Osteoblast (primary cell): ENCODE measurements at places on chromosomes 3 and 15.

DNA sequence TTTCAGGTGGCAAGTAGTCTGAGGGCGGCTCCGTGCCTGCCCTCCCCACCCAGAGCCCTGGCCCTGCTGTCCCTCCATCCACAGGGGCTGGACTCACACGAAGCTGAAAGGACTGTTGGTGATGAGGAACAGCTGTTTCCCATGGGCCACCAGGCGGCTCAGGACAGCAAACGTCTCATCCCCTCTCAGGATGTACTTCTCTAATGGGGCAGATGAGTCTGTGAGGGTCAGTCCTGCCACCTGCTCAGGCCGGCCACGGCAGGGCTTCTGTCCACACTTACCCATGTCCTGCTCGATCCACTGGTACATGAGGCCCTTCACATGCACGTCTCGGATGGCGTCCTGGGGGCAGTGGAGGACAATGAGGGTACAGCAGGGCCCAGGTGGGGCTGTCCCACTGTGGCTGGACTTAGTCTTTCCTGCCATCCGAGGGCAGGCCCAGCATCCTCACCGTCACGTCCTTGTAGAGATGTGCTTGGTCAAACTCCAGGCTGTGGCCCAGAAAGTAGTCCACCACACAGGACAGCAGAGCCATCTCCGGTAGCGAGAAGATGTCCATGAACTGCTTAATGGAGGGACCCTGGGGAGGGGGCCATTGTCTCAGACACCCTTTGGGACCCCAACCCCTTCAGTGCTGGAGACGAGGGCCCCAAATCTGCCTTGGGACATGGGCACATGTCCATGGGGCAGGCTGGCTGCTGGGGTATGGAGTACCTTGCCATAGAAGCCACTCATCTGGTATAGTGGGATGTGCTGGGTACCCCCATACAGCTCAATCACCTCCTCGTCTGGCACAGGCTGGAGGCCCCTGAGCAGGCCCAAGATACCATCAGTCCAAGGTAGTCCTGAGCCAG, 5.7 kb downstream of the NT5DC2 start:
- DNase-seq = peak; percentile 83

DNA sequence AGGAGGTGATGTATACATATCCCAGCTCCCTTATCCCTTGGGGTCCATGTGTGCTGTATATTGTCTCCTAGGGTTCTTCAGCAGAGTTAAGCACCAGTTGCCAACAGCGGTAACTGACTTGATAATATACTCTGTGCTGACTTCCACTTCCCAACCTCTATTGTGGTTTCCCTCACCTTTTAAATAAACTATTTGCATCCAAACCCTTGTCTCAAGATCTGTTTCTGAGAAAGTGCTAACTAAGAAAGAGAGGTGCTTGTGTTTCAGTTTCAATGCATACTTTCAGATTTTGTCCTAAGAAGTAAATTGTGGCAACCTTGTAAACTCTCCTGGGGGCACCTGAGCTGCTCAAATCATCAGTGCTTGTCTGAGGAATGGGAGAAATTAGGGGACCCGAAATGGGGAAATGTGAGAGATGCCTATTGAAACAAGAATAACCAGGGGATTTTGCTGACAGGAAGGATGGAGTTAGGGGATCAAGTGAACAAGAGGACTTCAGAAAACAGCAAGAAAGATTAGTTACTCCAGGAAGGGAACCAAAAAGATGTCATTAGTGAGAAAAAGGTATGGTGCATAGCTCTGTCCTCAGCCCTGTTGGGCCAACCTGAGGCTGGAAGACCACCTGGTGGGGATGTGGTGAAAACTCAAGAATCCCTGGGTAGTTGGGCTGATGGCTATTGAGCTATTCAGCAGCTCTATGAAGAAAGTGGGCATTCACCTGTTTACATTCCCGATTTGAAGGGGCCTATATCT, 50.9 kb upstream of the MRPL3 start:
- no peak for DNase-seq

GRCh38 chr3:156674911-156675829, 780 bp downstream of the TIPARP start:
- DNase-seq = peak; percentile 75

DNA sequence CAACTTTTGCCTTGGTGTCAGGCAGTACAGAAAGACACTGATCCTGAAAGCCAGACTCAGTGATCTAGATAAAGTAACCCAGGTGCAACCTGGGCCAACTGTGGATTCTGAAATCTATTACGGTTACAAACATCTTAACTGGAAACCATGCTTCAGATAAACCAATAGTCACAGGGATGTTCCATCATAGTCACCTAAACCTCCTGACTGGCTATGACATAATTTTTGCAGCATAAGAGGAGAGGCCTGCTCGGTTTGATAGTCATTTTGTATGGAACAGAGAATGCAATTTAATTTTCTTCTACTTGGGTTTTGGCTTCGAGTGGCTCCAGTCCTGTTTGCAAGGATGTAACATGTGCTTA, 3.7 kb downstream of the SLCO3A1 start:
- no peak for DNase-seq

- peak; percentile 82 for DNase-seq
Measured at GRCh38 chr15:65421360-65422215, 1.2 kb downstream of the IGDCC4 start.

- DNase-seq = no peak
Measured at GRCh38 chr15:91947683-91948608, 94.4 kb downstream of the SLCO3A1 start.

DNA sequence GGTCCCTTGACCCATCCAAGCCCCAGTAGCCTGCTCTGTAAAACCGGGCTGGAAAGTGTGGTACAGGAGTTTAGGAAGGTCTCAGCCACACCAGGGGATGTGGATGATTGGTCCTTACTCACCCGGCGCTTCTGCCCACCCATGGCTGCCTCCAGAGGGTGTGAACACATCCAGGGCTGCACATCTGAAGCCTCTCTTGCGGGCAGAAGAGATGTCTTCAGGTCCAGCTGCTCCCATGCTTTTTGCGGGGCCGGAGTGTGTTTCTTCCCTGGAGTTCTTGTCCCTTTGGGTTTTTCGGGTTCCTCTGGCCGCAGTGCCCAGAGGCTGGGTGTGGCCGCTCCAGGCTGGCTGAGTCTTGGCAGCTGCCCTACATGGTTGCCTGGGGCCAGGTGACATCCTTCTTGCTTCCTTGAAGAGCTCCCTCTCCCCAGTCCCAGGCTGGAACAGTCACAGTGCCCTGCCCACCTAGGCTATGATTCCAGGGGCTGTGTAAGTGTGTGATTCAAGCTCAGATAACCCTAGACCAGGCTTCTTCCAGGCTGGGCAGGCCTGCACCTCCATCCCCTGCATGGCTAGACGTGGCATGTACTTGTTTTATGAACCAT, 33.9 kb downstream of the HDAC11 start:
- no peak for DNase-seq

- no peak for DNase-seq
Measured at GRCh38 chr3:24589931-24590880, 95.6 kb upstream of the THRB start.

- no peak for DNase-seq
Measured at GRCh38 chr3:34859746-34860145, 779.6 kb upstream of the ARPP21 start.

DNA sequence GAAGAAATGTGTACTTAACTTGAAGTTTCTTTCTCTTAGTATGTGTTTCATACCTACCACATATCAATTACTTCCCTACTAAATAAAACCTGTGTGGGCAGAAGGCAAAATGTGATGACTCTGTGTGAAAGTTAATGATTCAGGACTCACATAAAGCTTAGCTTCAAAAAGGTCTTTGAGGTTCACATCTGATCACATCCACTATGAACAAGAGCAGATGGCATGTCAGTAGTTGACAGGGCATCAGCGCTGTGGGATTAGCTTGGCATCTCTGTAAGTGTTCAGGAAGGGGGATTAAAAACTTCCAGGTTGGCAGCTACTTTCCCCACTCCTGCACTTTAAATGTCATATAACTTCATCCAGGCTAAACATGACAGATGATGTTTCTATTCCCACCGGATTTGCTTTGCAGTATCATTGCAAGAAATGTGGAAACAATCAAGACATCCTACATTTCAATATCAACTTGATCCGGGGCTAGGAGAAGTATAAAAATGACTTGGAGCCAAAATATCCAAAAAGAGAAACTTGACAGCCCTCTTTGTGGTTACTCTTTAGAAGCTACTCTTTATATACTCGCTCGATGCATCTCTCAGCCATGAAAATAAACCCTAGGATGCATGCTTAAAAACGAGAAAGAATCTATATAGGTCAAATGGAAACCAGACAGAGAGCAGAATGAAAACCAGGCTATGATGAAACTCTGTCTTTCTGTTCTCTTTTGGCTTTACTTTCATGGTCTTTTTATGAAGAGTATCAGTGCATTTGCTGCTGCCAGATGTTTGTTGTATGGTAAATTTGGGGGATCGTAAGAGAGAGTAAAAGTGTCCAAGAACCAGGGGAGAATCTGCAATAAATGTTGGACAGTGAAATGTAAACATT, 273.1 kb upstream of the ALCAM start:
- no peak for DNase-seq

GRCh38 chr3:23182996-23183513, 20.1 kb upstream of the UBE2E2 start:
- no peak for DNase-seq

DNA sequence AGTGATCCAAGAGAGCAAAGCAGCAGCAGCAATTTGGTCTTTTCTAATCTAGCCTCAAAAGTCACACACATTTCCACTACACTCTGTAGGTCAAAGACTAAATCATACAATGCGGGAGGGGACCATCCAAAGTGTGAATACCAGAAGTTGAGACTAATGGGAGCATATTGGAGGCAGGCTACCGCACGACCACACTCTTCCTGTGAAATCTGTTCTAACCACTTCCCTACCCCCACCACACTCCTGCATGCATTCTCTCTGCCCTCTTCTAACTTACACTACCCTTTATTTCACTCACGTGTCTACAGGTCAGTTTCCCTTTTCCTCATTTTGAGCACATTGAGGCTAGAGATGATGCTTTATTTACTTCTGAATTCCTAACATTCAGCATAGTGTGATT, 23.7 kb upstream of the PRTG start:
- DNase-seq = no peak

GRCh38 chr3:244041-244440, 47.5 kb downstream of the CHL1 start:
- no peak for DNase-seq

DNA sequence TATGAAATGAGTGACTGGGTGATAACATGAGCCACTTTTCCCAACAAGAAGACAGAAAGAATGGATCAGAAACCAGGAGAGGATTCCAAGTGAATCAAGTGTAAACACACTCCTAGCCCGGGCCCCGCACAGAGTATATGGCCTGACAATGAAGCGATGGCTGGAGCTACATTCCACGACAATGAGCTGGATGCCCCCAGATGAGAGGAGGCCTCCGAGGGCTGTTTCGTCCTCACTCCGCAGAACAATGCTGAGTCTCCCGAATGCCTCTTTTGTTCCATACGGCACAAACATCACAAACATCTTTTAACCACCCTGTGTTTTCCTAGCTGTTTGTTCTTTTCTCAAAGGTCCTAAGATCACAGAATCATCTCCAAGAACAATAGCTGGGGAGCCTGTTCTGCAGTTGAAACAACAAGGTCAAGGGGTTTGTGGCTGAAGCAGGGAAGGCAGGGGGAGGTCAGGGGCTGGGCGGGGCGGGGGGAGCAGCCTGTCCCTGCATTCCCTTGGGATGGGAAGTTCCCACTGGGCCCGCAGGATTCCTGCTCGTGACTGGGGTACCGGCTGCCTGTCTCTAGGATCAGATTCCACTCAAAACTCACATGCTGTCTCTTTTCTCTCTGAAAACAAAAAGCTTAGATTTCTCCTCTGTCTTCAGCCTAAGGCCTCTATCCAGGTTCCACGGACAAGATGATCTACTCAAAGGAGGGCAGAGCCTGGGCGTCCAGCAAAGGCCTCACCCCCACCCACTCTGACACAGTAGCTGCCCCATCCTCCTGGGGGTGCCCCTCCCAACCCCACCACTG, 151.3 kb downstream of the XXYLT1 start:
- peak; percentile 92 for DNase-seq

DNA sequence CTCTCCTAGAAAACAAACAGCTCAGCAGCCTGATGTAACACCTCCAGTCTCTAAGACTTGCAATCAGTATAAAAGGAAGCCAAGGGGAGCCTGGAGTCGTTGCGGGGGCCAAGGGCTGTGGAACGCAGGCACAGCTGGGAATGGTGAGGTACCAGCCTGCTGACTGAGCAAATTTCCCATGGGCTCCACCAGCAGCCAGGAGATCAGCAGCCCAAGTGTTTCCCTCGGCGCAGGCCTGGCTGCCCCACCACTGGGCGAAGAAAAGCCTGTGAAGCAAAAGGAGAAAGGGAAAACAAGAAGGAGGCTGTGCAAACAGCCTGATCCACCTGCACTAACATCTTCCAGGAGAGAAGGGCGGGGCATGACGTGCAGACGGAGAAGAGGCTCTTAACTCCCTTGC, 155.3 kb downstream of the SHQ1 start:
- DNase-seq = no peak

GRCh38 chr3:12758025-12758781, 856 bp downstream of the TMEM40 start:
- DNase-seq = peak; percentile 91

- DNase-seq = no peak
Measured at GRCh38 chr15:100099976-100100375, 241.8 kb downstream of the ADAMTS17 start.

GRCh38 chr3:103963599-103963998, 1403.1 kb upstream of the ALCAM start:
- DNase-seq = no peak

- DNase-seq = no peak
Measured at GRCh38 chr3:15822281-15822680, 24.5 kb upstream of the ANKRD28 start.

GRCh38 chr15:89761009-89761831, 10.2 kb upstream of the MESP1 start:
- no peak for DNase-seq

DNA sequence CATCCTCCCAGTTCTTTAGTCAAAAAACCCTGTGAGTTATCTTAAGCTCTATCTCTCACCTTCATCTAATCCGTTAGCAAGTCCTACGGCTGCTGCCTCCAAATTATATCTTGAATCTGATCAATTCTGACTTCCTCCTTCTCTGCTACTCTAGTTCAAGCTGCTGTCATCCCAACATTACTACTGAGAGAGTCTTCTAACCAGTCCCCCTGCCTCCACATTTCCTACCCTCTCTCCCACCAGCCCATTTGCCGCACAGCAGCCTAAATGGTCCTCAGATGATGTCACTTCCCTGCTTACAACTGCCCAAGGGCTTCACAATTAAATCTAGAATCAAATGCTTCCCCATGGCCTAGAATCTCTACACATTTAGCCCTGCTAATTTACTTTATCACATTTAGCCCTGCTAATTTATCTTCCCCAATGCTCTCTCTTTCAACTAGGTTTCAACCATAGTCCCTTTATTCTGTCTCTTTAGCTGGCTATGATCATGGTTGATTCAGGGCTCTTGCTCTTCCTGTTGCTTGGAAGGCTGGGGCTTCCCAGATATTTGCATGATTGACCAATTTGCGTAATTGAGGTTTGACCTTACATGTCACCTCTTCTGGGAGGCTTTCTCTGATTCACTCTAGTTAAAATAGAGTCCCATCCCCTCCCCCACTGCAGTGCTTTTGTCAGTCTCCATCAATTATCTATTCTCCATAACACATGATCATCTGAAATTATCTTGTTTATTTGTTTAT, 11.0 kb upstream of the ARL14 start:
- no peak for DNase-seq

- DNase-seq = no peak
Measured at GRCh38 chr3:156819842-156820691, 6.1 kb upstream of the LEKR1 start.

- DNase-seq = no peak
Measured at GRCh38 chr3:63857311-63857710, 6.3 kb downstream of the THOC7 start.
